Progenitor cell of endocrine pancreas (in vitro differentiated cells): ENCODE measurements at places on chromosomes 4 and X.
A peak's percentile ranks its signal among the peaks of the same experiment; 100 is the strongest.

GRCh38 chr4:165059386-165059785 lies 5.7 kb downstream of the TRIM75 start:
- H3K4me1 ChIP-seq: no peaks in the 10 kb centered on the region
- no peak for DNase-seq
- no peaks in the 10 kb centered on the region for H3K27me3 ChIP-seq
- H3K36me3 ChIP-seq: no peaks in the 10 kb centered on the region
- no peak overlapping the region for H3K4me3 ChIP-seq
- no peak overlapping the region for H3K27ac ChIP-seq

- H3K4me1 ChIP-seq: peaks cover 11% of the 10 kb centered on the region
- H3K36me3 ChIP-seq: peaks cover 15% of the 10 kb centered on the region
- peak overlapping the region; percentile 99 for H3K4me3 ChIP-seq
- peak overlapping the region; percentile 98 for H3K27ac ChIP-seq
- no peak for DNase-seq
Measured at GRCh38 chr4:70902577-70903290, 565 bp downstream of the MOB1B start.

DNA sequence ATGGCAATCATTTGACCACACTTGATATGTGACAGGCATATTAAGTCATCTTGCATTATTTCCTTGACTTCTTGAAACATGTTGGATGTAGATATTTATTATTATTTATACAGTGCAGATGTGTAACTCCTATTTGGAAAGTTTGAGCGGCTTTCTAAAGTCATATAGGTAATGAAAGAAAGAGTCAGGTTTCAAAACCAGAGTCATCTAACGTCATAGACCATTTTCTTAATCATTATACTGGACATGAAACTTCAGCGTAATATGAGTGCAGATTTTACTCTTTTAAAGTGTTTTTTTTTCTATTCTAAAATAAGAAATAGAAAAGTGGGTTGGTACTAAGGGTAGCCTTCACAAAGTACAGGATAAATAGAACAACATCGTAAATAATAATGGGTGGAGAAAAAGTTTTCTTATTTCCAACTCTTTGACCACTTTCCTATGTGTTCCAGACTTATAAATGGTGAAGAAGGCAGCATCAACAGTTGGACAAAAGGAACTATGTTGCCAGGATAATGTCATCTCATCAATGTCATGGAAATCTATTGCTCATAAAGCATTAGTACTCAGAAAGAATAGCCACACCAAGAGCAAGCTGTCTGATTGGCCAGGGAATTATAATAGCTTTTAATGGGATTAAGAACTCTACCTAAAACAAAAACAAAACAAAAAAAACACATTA lies 108.0 kb upstream of the PCDH18 start:
- H3K27me3 ChIP-seq: no peaks in the 10 kb centered on the region
- no peaks in the 10 kb centered on the region for H3K36me3 ChIP-seq
- no peak overlapping the region for H3K27ac ChIP-seq
- H3K4me3 ChIP-seq: no peak overlapping the region
- DNase-seq: no peak

DNA sequence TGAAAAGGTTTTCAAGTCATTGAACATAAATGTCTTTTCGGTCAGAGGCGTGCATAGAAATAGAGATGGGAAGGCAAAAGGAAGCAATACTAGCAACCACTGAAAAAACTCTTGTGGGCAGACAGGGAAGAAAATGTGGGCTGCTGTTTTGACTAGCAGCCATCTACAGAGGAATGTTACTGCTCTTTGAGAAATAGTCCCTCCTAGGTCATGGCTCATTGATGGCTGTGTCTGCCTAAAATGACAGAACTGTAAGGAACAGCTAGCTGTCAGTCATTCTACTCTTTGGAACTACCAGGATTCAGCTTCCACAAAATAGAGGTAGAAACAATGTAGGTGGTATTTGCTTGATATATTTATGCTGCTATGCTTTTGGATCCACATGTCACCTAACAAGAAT lies 26.9 kb upstream of the TMPRSS11B start:
- H3K27ac ChIP-seq: peak overlapping the region; percentile 88
- H3K27me3 ChIP-seq: no peaks in the 10 kb centered on the region
- peak overlapping the region; percentile 75 for H3K4me3 ChIP-seq
- no peak for DNase-seq
- H3K4me1 ChIP-seq: peaks cover 16% of the 10 kb centered on the region

DNA sequence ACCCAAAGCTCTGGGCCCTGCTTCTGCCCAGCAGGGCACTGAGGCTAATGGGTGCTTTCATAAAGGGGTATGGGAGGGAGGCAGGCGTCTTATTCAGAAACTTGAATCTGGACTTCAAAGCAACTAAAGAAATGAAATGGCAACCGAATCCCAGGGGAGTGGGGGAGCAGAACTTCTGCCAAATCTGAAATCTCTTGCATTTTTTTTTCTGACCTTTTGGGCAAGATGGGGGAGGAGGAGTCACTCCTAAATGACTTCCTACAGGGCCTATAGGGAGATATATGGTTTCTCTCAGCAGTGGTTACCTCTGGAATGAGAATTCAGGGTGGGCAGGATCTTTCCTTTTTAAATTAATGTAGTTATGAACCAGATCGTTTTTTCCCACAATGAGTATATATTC lies 30.6 kb upstream of the KIAA1210 start:
- H3K27me3 ChIP-seq: no peaks in the 10 kb centered on the region
- H3K4me1 ChIP-seq: no peaks in the 10 kb centered on the region
- no peak overlapping the region for H3K27ac ChIP-seq
- no peaks in the 10 kb centered on the region for H3K36me3 ChIP-seq
- no peak overlapping the region for H3K4me3 ChIP-seq

GRCh38 chr4:24298911-24299310 lies 285.4 kb downstream of the DHX15 start:
- no peak for DNase-seq
- H3K27me3 ChIP-seq: no peaks in the 10 kb centered on the region
- H3K4me1 ChIP-seq: no peaks in the 10 kb centered on the region

- H3K36me3 ChIP-seq: no peaks in the 10 kb centered on the region
- no peak overlapping the region for H3K4me3 ChIP-seq
- H3K27ac ChIP-seq: peak overlapping the region; percentile 33
- H3K4me1 ChIP-seq: peaks cover 41% of the 10 kb centered on the region
- H3K27me3 ChIP-seq: no peaks in the 10 kb centered on the region
- DNase-seq: no peak
Measured at GRCh38 chr4:81465406-81466340, 6.0 kb downstream of the RASGEF1B start.

DNA sequence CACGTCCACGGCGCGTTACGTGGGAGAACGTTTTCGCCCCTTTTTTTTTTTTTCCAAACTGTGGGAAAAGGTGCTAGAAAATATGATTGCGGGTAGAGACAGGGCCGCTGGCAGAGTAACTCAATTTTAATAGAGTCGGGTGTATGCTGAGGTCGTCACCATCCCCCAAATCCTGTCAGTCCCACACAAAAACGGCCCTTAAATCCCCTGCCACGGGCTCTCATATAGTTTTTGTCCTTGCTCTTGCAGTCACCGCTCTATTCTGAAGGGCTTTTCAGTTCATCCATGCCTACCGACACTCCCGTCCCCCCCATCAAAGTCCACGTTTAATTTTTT lies 796 bp upstream of the MED14 start:
- peaks cover 6% of the 10 kb centered on the region for H3K36me3 ChIP-seq
- no peaks in the 10 kb centered on the region for H3K27me3 ChIP-seq
- peak overlapping the region; percentile 99 for H3K27ac ChIP-seq
- DNase-seq: no peak
- H3K4me3 ChIP-seq: peak overlapping the region; percentile 87
- peaks cover 28% of the 10 kb centered on the region for H3K4me1 ChIP-seq

- H3K4me1 ChIP-seq: no peaks in the 10 kb centered on the region
- DNase-seq: no peak
- H3K27ac ChIP-seq: no peak overlapping the region
- H3K27me3 ChIP-seq: no peaks in the 10 kb centered on the region
Measured at GRCh38 chr4:11073621-11074051, 355.1 kb downstream of the HS3ST1 start.

GRCh38 chrX:136030303-136031191 lies 45.3 kb downstream of the SLC9A6 start:
- no peaks in the 10 kb centered on the region for H3K27me3 ChIP-seq
- no peak overlapping the region for H3K27ac ChIP-seq
- DNase-seq: no peak
- H3K4me1 ChIP-seq: no peaks in the 10 kb centered on the region

DNA sequence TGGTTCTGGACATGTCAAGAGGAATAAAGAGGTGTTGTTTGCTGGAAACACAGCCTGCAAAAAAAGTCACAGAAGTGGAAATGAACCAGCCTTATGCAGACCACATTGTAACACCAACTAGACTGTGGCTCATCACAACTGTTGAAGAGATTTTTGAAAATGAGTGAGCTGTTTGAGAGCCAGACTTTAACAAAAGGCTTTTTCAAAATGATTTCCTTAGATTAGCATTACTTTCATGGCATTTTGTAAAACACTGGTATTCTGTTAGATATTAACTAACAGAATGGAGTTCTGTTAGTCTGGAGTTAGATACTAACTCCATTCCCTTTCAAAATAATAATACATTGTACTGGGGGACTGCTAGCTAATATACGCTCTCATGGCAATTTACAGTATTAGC lies 60.6 kb upstream of the GABRA2 start:
- peaks cover 14% of the 10 kb centered on the region for H3K4me1 ChIP-seq
- H3K27ac ChIP-seq: no peak overlapping the region
- H3K27me3 ChIP-seq: no peaks in the 10 kb centered on the region
- no peak for DNase-seq
- no peak overlapping the region for H3K4me3 ChIP-seq
- no peaks in the 10 kb centered on the region for H3K36me3 ChIP-seq

DNA sequence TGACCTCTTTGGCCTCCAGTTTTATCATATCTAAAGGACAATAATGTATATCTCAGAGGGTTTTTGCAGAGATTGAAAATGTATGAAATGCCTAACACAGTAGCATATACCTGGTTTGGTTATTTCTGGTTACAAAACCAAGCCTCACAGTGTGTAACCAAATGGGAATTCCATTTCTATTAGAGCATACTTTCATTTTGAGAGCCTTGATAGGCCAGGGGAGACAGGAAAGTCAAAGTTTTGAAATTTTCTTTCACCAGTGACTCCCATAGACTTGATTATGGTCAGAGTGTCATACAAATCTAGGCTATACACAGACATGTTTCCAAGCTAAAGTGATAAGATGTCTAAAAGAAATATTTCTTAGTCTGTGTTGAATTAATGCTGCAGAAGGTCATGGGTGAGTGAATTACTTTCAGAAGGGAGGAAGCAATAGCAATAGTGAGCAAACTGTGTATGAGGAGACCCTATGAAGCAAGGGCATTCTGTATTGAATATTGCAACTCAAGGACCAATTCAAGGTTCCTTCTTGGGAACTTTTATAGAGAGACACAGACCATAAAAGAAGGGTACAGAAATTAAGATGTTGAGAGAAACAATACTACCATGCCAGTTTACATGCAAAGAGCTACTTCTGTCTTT lies 151.1 kb downstream of the PDE5A start:
- peaks cover 5% of the 10 kb centered on the region for H3K4me1 ChIP-seq
- no peaks in the 10 kb centered on the region for H3K27me3 ChIP-seq
- no peak overlapping the region for H3K27ac ChIP-seq
- H3K36me3 ChIP-seq: peaks cover 23% of the 10 kb centered on the region
- H3K4me3 ChIP-seq: no peak overlapping the region

GRCh38 chr4:146456681-146457080 lies 65.1 kb downstream of the SLC10A7 start:
- H3K4me3 ChIP-seq: no peak overlapping the region
- H3K27ac ChIP-seq: no peak overlapping the region
- H3K27me3 ChIP-seq: no peaks in the 10 kb centered on the region
- DNase-seq: no peak

- no peak for DNase-seq
- no peak overlapping the region for H3K27ac ChIP-seq
- no peaks in the 10 kb centered on the region for H3K27me3 ChIP-seq
Measured at GRCh38 chr4:88673886-88674285, 23.7 kb downstream of the NAP1L5 start.

GRCh38 chrX:103794119-103794518 lies 17.5 kb downstream of the PLP1 start:
- peaks cover 10% of the 10 kb centered on the region for H3K4me1 ChIP-seq
- no peaks in the 10 kb centered on the region for H3K27me3 ChIP-seq
- no peaks in the 10 kb centered on the region for H3K36me3 ChIP-seq
- no peak overlapping the region for H3K27ac ChIP-seq
- no peak overlapping the region for H3K4me3 ChIP-seq
- DNase-seq: no peak

DNA sequence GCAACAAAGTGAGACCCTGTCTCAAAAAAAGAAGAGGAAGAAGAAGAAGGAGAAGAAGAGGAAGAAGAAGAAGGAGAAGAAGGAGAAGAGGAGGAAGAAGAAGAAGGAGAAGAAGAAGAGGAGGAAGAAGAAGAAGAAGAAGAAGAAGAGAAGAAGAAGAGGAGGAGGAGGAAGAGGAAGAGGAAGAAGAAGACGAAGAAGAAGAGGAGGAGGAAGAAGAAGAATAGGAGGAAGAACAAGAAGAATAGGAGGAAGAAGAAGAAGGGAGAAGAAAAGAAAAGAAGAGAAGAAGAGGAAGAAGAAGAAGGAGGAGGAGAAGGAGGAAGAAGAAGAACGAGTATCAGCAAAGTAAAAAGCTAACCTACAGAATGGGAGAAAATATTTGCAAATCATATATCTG lies 33.3 kb upstream of the LONRF3 start:
- DNase-seq: no peak
- H3K4me1 ChIP-seq: no peaks in the 10 kb centered on the region
- no peaks in the 10 kb centered on the region for H3K36me3 ChIP-seq
- no peak overlapping the region for H3K4me3 ChIP-seq
- H3K27ac ChIP-seq: no peak overlapping the region

GRCh38 chr4:115424852-115425251 lies 311.4 kb upstream of the NDST4 start:
- no peak overlapping the region for H3K27ac ChIP-seq
- H3K4me3 ChIP-seq: no peak overlapping the region
- peaks cover 4% of the 10 kb centered on the region for H3K4me1 ChIP-seq
- DNase-seq: no peak
- peaks cover 2% of the 10 kb centered on the region for H3K36me3 ChIP-seq

GRCh38 chr4:3387943-3388361 lies 53.8 kb upstream of the HGFAC start:
- no peak overlapping the region for H3K4me3 ChIP-seq
- no peaks in the 10 kb centered on the region for H3K36me3 ChIP-seq
- no peak for DNase-seq
- H3K27ac ChIP-seq: peak overlapping the region; percentile 73
- H3K27me3 ChIP-seq: no peaks in the 10 kb centered on the region

GRCh38 chr4:41686893-41687292 lies 61.6 kb downstream of the PHOX2B start:
- no peak for DNase-seq
- H3K4me1 ChIP-seq: no peaks in the 10 kb centered on the region
- no peaks in the 10 kb centered on the region for H3K27me3 ChIP-seq
- H3K36me3 ChIP-seq: no peaks in the 10 kb centered on the region
- H3K4me3 ChIP-seq: no peak overlapping the region
- H3K27ac ChIP-seq: no peak overlapping the region

DNA sequence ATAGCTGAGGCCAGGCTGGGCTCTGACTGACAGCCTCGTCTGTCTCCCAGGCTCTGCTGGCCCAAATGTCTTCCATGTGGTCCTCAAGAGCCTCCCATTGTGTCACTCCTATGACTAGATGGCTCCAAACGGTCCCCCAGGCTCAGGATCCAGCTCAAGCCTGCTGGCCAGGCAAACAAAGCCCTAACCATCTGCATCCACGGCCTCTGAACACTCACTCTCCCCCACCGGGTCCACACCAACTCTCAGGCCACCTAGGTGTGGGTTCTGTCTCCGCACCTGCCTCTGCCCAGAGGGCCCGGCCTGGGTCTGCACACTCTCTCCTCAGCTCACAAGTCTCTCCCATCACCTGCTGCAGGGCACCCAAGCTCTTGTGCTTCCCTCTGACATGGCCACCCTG lies 52.9 kb downstream of the JAKMIP1 start:
- H3K4me1 ChIP-seq: no peaks in the 10 kb centered on the region
- DNase-seq: no peak
- H3K4me3 ChIP-seq: no peak overlapping the region
- H3K36me3 ChIP-seq: no peaks in the 10 kb centered on the region
